A549 treated with CORT108297 at 1 μM for 4 hours (cell line): ENCODE measurements at places on chromosomes 5 and 9. TPM values are rescaled to one million over a fixed set of nuclear protein-coding genes. Genes with fewer than 3 reads are reported as not detected.

Gene NR6A1
- total RNA-seq = 1.2 to 1.8 TPM (median 1.7 TPM) in 5 replicates

Gene GRXCR2
- not detected in 5 replicates for total RNA-seq

Gene NUDT12
- 1.5 to 2.0 TPM (median 1.7 TPM) in 5 replicates for total RNA-seq

Gene HAVCR2
- total RNA-seq = 0.21 to 0.39 TPM (median 0.35 TPM) in 5 replicates

Gene CDC25C
- 10.1 to 12.7 TPM (median 11.5 TPM) in 5 replicates for total RNA-seq

Gene SPINK13
- 0.10 TPM in 1 of 5 replicates, not detected in the others for total RNA-seq

Gene PTGES
- total RNA-seq = 113 to 139 TPM (median 120 TPM) in 5 replicates

Gene SNAPC3
- 13.7 to 19.8 TPM (median 18.4 TPM) in 5 replicates for total RNA-seq

Gene SLC1A1
- total RNA-seq = 1.1 to 1.6 TPM (median 1.6 TPM) in 5 replicates

Gene ACOT12
- 0.16 to 0.35 TPM in 2 of 5 replicates, not detected in the others for total RNA-seq

Gene SH3PXD2B
- total RNA-seq = 13.3 to 16.5 TPM (median 15.0 TPM) in 5 replicates

Gene TAF11L5
- not detected in 5 replicates for total RNA-seq

Gene PCDHGB2
- 0.06 to 0.12 TPM (median 0.08 TPM) in 5 replicates for total RNA-seq

Gene CTSV
- total RNA-seq = 11.6 to 15.8 TPM (median 13.0 TPM) in 5 replicates

Gene ZNF483
- 0.66 to 0.92 TPM (median 0.83 TPM) in 5 replicates for total RNA-seq

Gene SNCAIP
- 0.03 to 0.05 TPM in 2 of 5 replicates, not detected in the others for total RNA-seq

Gene KIF20A
- 40.0 to 48.7 TPM (median 46.6 TPM) in 5 replicates for total RNA-seq

Gene PCDHGB7
- 0.03 to 0.08 TPM (median 0.06 TPM) in 4 of 5 replicates, not detected in the other for total RNA-seq

Gene SMIM33
- not detected in 5 replicates for total RNA-seq

Gene OBP2A
- not detected in 5 replicates for total RNA-seq

Gene PNPLA7
- total RNA-seq = 0.37 to 1.1 TPM (median 0.76 TPM) in 5 replicates

Gene SSNA1
- total RNA-seq = 102 to 161 TPM (median 150 TPM) in 5 replicates

Gene OR1Q1
- total RNA-seq = 0.15 TPM in 1 of 5 replicates, not detected in the others

Gene NTNG2
- 1.6 to 2.4 TPM (median 1.9 TPM) in 5 replicates for total RNA-seq

Gene EPB41L4A
- total RNA-seq = 1.4 to 1.9 TPM (median 1.7 TPM) in 5 replicates
